ENCODE measurements at places on chromosomes 11 and 22.

DNA sequence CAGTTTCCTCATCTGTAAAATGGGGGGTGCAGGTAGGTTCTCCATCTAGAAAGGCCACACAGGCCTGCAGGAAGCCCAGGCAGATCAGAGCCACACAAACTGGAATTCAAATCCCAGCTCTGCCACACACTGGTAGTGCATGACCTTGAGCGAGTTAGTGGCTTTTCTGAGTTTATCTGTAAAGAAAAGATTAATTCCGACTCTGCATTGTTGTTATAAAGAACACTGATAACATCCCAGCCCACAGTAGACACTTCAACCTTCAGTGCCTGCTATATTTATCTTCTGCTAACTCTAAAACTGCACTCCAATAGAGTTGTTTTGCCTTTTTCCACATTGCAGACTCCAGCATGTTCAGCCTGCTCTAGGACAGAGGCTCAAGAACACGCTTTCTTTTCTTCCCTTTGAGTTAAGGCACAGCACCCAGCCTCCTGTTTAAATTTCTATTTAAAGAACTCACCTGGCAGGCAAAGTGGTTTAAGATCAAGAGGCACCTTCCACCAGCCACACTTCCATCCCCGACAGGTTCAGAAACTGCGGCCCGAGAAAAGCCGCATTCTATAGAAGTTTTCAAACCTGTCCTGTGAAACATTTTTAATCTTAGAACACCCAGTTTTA lies 133.9 kb downstream of the PLEKHA7 start:
- no peak for DNase-seq

DNA sequence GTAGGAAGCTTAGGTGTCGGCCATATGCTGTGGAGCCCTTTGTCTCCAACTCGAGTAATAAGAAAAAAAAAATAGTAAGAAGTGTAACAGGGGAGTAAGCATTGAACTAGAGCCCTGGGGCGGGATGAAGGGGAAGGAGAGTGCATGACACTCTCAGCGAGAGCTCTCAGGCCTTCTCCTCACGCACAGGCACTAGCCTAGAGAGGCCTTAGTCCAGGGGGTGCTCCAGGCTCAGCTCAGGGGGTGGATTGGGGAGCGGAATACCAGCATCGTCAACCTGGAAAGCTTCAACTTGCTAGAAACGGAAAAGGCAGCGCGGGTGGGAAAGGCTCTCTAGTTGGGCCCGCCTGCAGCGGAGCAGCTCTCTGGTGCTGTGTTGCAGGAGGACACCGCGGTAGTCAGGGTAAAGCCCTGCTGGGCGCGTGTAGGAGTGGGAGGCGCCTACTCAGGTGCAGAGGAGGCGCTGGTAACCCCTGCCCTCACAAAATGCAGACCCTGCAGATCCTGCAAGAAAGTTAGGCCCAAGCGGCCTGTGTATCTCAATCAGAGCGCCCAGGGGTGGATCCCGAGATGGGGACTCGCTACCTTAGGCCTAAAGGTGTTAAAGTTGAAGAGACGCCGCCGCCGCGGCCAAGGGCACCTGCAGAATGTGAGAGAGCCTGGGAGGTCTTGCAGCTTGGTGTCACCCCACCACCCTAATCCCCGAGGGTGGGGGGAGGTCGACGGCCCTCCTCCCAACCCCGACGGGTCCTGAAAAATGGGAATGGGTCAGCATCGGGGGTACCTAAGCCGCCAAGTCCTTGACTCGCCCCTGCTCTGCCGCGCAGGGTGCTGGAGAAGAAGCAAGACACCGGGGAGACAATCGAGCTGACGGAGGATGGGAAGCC lies 2.8 kb downstream of the SLC17A6 start:
- no peak for DNase-seq

DNA sequence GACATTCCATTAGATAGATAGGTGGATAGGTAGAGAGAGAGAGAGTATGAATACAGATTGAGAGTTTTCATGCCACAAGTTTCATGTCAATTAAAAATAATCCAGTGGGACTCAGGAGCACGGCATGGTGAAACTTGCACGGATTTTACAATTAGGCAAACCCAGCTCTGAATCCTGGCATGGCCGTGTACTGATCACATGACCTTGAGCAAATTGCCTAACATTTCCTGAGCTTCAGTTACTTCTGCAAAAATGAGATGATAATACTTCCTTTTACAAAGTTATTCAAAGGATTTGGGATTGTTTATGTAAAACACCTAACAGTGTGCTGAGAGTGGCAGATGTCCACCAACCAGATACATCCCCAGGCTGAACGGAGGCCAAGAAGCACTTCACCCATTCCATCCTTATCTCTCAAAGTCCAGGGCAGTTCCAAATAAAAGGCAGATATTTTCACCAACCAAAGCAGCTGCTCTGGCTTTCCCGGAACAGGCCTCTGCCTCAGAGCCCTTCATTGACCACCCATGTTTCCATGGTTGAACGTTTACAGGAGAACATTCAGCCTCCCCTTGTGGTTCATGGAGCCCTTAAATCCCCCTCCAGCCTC lies 17.9 kb downstream of the APLNR start:
- DNase-seq, result no peak

GRCh38 chr11:92253421-92253820 lies 28.8 kb downstream of the FAT3 start:
- DNase-seq, result no peak

GRCh38 chr11:6646918-6647679 lies 8.5 kb downstream of the DCHS1 start:
- no peak for DNase-seq

DNA sequence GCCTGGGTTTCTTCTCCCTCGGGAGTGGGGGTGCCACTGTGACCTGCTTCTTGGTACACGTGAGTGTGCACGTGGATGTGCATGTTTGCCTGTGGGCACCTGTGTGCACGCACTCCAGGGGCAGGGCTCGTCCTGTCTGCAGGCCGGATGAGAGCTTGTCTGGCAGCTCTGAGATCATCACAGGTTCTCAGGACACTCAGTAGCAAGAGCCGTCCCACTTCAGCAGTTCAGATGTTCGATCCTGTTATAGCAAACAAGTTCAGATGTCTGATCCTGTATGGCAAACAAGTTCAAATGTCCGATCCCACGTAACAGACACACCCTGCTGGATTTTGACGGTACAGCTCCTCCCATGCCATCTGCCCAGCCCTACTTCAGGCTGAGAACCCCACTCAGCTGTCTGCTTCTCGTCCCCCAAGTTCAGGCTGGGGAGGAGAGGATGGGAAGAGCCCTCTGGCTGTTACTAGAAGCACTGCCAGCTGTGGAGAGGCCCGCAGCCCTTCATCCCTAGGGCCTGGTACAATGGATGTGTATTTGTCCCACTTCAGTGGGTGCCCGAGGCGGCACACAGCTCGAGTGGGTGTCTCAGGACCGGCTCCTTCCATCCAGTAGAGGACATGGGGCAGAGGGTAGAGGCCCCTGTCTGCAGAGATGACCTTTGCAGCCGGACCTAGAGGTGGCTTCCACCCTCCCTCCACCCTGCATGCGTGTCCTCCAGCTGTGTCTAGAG lies 1126.9 kb downstream of the BRD1 start:
- no peak for DNase-seq

All from activated T-cell treated with anti-CD3 and anti-CD28 coated beads, Interleukin-2, amount 50 U/mL, for 4 hours (primary cell).